Stimulated activated CD4-positive, alpha-beta T cell treated with anti-CD3 and anti-CD28 coated beads, TNF-alpha, amount 100 ng/mL, for 1 hour (primary cell): ENCODE measurements at places on chromosomes 12 and 14.

- no peak for DNase-seq
Measured at GRCh38 chr14:39841088-39841487, 408.9 kb upstream of the FBXO33 start.

DNA sequence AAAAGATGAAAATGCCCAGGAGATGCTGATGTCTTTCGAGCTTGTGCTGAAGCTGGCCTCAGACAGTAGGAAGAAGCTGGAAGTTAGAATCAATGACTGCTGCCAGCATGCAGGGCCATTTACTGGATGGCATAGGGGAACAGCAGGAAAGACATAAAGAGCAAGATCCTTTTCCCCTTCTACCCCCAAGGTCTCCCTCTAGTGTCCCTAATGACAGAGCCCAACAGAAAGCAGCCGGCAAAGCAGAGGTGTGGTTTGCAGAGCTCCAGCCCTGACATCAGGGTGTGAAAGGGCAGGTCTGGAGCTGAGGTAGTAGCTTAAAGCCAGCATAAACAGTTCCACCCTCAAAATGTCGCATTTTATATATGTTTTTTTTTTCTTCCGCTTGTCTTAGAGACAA lies 1560.7 kb upstream of the TMEM132C start:
- no peak for DNase-seq

DNA sequence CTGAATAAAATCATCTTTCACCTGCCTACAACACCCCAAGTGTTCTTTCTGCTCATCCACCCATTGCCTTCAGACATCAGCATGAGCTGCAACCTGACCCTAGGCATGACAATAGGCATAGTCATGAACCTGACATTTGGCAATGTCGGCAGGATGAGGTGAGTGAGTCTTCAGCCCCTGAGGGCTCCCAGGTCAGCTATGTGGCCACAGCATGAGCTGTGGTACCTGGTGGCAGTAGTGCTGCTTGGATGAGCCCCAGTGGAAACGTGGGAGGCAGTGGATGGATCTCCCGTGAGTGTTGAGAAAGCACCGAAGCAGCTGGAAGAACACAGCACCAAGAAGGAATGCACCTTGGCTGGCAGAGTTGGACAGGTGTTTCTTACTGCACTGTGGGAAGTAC lies 334.8 kb upstream of the FAR2 start:
- DNase-seq: no peak

DNA sequence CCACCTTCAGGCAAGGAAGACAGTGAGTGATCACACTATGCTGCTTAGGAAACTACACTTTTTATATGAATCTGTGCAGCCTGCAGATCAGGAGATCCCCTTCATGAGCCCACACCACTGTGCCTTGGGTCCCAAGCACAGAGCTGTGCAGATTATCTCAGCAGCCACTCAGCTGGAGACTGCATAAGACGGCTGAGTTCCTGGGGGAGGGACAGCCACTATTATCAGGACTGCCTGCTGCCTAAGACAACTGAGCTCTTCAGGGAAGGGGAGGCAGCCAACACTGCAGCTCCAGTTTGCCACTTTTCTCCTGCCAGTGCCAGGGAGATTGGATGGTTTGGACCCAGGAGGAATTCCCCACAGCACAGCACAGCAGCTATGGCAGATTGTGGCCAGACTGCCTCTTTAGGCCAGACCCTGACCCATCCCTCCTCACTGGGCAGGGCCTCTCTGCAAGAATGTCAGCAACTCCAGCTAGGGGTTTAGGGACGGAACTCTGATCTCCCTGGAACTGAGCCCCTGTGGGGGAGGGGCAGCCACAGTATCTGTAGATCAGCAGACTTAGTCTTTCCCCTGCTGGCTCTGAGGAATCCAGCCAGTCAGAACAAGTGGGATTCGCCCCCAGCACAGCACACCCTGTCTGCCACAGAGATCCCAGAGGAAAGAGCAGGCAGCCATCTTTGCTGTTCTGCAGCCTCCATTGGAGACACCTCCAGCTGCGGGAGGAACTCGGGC lies 141.3 kb downstream of the KLHL28 start:
- no peak for DNase-seq

- no peak for DNase-seq
Measured at GRCh38 chr12:125399489-125399888, 334.3 kb downstream of the AACS start.

DNA sequence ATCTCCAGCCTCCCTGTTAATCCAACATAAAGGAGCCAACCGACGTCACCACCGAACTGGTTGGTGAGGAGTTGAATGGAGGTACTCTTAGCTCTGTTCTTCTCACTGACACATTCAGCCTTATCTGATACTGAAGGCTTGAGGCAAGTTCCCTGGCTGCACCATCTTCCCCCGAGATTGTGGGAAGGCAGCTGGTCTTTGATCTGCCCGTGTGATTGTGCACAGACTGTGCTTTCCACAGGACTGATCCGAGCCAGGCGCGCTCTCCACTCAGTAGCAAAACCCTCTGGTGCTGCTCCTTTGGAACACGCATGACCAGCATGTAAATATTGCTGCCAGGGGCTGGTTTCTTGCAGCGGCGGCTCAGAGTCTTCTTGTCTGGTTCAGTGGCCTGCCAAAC lies 30.1 kb upstream of the DLK1 start:
- DNase-seq: no peak

DNA sequence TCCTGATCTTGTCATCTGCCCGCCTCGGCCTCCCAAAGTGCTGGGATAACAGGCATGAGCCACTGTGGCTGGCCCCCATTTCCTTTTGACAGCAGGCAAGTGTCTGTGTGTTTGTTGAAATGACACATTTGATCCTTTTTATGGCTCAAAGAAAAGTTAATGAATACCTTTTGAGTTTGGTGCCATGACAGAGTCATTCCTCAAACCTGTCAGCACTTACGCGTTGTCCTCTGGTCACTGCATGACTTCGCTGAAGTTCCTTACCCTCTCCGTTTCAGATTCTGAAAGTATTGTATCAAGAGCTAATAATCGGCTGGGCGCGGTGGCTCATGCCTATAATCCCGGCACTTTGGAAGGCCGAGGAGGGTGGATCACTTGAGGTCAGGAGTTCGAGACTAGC lies 32.4 kb downstream of the NEMF start:
- DNase-seq: no peak

DNA sequence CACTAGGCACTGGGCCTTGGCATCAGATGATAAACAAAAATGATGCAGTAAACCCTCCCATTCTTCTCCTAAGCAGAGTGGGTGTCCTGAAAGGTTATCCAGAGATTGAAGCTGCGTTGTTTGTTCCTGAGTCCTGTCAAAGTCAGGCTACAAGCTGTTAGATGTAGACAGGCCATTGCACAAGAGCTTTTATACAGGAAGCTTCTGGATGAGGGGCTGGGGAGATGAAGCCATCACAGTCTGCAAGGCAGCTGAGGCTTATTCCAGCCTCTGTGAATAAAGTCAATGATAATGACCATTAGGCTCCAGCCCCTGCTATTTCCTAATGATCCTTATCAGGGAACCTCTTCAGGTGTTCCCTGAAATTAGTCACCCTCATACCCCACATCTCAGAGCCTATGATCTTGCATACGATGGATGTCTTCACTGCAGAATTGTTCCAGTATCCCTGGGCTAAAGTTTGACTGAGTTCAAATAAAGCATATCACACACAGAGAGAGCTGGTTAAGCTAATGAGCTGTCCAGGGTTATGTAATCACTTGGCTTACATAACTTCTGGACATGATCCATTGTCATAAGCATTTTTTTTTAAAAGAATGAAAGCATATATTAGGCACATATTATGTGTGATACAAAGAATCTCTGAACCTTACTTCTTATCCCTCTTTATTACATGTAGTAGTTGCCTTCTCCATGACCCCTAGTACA lies 337.1 kb upstream of the OR4E1 start:
- DNase-seq: no peak

DNA sequence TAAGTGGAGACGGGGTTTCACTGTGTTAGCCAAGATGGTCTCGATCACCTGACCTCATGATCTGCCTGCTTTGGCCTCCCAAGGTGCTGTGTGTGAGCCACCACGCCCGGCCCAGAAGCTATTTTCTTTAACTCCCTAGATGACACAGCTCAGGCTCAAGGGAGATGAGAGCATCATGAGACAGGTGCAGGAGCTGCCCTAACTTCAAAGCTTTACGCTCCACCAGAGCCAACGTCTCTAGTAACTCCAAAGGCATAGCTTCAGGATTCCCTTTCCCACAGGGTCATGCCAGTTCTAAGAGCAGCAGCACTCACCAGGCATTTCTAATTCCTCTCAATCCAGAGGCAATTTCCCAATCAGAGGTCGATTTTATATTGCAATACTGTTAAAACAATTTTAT lies 21.0 kb downstream of the NDUFA12 start:
- no peak for DNase-seq

DNA sequence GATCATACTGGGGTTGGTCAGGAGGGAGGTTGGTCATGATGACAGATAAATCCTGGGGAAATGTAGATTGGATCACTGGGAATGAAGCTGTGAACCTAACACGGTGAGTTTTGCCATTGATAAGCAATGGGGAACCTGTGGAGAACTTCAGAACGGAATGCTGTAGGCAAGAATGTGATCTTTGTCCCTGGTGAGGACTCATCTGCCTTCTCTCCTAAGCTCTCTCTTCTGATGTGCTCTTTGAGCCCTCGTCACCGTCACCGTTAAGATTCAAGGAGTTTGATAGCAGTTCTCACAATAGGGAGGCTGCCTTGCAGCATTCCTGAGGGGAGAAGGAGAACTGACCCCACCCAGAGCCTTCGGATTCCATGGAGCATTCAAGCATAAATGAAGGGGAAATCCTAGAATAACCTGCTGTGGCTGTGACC lies 217.6 kb downstream of the ANO6 start:
- no peak for DNase-seq

GRCh38 chr12:71846322-71846940 lies 6.9 kb downstream of the TBC1D15 start:
- DNase-seq: no peak

- no peak for DNase-seq
Measured at GRCh38 chr14:61430066-61430757, 108.8 kb downstream of the PRKCH start.

GRCh38 chr12:16726879-16727278 lies 120.9 kb upstream of the LMO3 start:
- no peak for DNase-seq

GRCh38 chr12:81078469-81079196 lies 754 bp downstream of the ACSS3 start:
- DNase-seq: no peak

DNA sequence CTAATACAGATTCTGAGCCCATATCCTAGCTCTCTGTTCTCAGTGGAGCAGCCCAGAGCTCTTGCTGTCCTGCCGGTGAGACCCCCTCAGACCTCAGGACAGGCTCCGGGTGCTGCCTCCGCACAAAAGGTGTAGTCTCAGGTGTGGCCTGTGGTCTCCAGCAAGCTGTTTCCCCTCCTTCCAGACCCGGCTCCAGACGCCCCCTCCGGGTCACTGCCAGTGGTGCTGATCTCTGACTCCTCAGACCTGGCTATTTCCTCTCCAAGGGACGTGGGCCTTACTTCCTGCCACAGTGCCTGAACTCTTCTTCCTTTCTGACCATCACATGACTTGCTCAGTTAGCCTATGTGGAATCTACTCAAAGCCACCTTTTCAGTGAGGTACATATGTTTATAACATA lies 337.5 kb downstream of the GLT1D1 start:
- DNase-seq: no peak

GRCh38 chr12:111173391-111173790 lies 195.5 kb downstream of the PHETA1 start:
- DNase-seq: no peak

GRCh38 chr14:103416916-103417315 lies 31.7 kb downstream of the MARK3 start:
- DNase-seq: no peak

DNA sequence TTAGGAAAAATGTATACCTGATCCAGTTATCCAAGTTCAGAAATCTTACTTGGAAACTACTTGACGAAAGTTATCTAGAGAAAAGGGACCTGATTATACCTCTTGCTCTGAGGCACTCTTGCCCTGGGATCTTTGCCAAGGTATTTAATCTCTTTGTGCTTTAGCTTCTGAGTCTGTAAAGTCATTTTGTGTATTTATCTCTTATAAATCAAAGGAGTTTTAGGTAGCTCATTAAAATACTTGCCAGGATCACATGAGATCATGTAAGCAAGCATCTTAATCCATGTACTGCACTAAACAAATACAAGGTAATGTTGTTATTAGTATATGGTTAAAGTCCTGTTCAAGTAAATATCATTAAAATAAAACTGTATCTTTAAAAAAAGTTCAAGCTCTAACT lies 147.5 kb downstream of the IPO8 start:
- no peak for DNase-seq

DNA sequence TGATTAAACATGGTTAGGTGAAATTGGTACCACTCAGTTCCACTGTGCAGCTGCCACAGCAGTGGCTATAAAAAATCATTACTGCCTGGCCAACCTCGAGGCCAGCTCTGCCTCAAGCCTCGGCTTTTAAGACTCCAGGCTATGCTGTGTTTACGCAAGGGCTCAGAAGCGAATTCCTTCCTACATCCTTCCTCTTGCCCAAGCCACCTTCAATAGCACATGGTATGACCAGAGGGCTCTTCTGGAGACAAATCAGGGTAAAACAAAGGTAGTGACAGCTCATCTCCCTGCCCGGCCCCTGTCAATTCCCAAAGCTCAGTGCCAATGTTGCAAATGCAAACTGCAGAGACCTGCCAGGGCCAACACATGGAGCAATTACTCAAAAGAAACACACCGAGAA lies 31.9 kb downstream of the NUAK1 start:
- no peak for DNase-seq

DNA sequence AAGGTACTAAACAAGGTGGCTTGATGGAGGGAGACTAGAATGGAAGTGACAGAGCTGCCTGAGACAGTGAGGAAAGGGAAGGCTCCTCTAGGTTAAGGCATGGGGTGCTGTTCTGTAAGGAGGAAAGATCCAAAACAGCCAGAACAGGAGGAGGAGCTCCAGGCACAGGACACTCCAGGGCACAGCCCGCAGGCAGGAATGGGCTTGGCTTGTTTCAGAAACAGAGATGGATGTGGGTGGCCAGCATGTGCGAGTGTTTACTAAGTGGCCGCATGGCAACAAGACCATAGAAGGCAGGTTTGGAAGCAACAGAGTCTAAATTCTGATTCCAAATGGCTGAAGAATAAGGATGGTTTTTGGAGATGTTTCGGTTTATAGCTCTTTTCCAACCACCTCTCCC lies 889.1 kb downstream of the AACS start:
- DNase-seq: no peak

GRCh38 chr12:53738406-53739213 lies 11.4 kb upstream of the CALCOCO1 start:
- DNase-seq: peak; percentile 27

GRCh38 chr12:101733166-101733565 lies 6.1 kb downstream of the SYCP3 start:
- DNase-seq: no peak

GRCh38 chr14:31194095-31194494 lies 13.5 kb downstream of the HECTD1 start:
- no peak for DNase-seq

DNA sequence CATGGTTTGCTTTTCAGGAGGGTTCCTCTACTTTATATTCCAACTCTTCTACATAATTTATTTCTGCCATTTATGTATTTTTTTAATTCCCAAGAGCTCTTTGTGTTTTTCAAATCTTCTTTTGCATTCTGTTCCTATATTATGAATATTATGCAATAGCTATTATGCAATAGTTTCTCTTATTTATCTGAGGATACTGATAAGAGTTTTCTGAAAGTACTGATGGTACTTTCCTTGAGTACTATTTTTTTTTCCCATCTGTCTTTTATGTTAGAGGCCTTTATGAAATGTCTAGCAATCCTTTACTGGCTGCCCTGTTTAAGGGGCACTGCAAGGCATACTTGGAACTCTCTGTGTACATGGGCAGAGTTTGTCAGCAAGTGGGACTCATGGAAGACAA lies 93.4 kb downstream of the SLC41A2 start:
- DNase-seq: no peak
